ENCODE measurements at places on chromosomes 13 and 19. TPM values are rescaled to one million over a fixed set of nuclear protein-coding genes. Genes with fewer than 3 reads are reported as not detected.

PDE4C gene
- 46.2 TPM for total RNA-seq

DNA sequence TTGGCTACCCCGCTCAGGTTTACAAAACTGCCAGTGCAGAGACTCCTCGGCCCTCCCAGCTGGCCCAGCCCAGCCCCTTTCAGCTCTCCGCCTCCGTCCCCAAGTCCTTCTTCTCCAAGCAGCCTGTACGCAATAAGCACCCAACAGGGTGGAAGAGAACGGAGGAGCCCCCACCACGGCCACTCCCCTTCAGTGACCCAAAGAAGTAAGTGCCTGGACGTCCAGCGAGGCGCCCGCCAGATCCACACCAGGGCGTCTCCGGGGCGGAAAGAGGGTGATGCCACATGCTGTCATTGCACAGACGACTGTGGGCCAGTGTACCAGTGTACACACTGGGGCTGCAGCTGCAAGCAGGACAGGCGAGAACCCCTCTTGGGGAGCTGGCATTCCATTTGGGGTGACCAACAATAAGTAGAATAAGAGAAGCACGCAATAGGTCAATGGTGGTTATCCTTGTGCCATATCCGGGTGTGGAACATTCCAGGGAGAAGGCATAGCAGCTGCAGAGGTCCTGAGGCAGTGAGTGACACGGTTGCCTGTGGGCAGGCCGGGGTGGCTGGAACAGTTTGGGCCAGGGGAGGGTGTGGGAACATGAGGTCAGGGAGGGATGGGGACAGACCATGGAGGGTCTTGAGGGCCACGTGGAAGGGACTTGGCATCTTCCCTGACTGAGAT is 41.3 kb downstream of the DPF1 start:
- no peak for DNase-seq

NLRP11 gene
- not detected for total RNA-seq

GRCh38 chr19:31258211-31259052 is 90.8 kb downstream of the TSHZ3 start:
- peak; percentile 39 for DNase-seq

GRCh38 chr19:35936738-35937268 is 629 bp downstream of the LRFN3 start:
- DNase-seq: no peak

KLK15 gene
- total RNA-seq: not detected

- DNase-seq: no peak
These were observed 122.6 kb upstream of the SLC10A2 start for GRCh38 chr13:103188713-103189326.

- DNase-seq: no peak
These were observed 221.2 kb downstream of the DCLK1 start for GRCh38 chr13:35909837-35910540.

DNA sequence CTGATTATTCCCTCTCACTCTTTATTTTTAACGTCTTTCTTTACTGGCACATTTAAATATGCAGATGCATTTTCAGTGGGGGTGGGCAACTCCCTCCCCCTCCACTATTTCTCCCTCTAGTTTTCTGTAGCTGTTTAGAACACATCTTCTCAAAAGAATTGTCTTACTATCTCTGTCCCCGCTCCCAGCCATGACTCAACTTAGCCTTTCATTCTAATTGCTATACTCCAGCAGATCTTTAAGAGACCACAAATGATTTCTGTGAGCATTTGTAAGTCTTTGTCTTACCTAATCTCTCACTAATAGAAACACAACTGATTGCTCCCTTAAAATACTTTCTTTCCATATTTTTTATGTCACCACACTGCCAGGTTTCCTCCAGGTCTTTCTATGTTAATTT is 350.9 kb downstream of the SPRY2 start:
- no peak for DNase-seq

DNA sequence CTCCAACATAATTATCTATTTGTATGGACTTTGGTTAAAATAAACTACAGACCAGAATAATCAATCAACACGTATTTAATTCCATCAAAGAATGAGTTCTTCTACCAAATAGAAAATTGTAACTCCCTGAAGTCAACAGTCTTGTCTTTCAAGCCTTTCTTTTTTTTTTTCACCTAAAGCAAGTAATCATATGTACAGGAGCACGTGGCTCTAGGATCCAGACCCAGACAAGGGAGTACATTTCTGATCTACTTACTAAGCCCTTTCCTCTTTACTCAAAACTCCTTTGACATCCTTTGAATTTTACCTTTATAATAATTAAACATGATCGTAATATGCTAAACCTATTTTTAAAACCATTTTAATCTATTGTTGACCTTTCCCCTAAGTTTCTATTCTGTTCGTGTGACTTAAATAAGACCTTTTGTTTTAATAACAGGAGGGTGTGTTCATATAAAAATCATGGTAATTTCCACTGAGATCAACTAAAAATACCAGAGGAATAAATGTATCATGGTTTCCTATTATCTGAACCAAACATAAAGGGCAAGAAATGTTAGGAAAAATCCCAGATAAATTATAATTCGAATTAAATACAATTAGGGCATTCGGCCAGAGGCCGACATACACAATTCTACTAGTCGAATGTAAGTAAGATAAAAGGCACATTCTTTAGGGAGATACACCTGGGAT is 1.7 kb downstream of the SLC7A1 start:
- DNase-seq: no peak
